ENCODE measurements at places on chromosomes 2 and 18. TPM values are rescaled to one million over a fixed set of nuclear protein-coding genes. Genes with fewer than 3 reads are reported as not detected.

Gene CTDSP1
- total RNA-seq = 185 TPM

Gene CYP26B1
- not detected for total RNA-seq

Gene RAX
- total RNA-seq = not detected

Gene SNORC
- 0.99 TPM for total RNA-seq

Gene SLC16A14
- 0.63 TPM for total RNA-seq

Gene SP140
- 58.3 TPM for total RNA-seq

Gene NABP1
- total RNA-seq = 54.1 TPM

Gene INPP1
- 5.6 TPM for total RNA-seq

Gene TCF23
- total RNA-seq = not detected

Gene MAP2
- total RNA-seq = not detected

Gene RAB27B
- 1.7 TPM for total RNA-seq

GRCh38 chr2:53694096-53694771 lies 73.4 kb upstream of the CHAC2 start:
- DNase-seq = no peak

- DNase-seq = no peak
Observed at GRCh38 chr2:166158546-166158945, 30.7 kb upstream of the SCN1A start.

GRCh38 chr2:63594660-63595059 lies 5.9 kb downstream of the MDH1 start:
- no peak for DNase-seq

- DNase-seq = no peak
Observed at GRCh38 chr2:44758591-44758990, 182.9 kb upstream of the SIX3 start.

DNA sequence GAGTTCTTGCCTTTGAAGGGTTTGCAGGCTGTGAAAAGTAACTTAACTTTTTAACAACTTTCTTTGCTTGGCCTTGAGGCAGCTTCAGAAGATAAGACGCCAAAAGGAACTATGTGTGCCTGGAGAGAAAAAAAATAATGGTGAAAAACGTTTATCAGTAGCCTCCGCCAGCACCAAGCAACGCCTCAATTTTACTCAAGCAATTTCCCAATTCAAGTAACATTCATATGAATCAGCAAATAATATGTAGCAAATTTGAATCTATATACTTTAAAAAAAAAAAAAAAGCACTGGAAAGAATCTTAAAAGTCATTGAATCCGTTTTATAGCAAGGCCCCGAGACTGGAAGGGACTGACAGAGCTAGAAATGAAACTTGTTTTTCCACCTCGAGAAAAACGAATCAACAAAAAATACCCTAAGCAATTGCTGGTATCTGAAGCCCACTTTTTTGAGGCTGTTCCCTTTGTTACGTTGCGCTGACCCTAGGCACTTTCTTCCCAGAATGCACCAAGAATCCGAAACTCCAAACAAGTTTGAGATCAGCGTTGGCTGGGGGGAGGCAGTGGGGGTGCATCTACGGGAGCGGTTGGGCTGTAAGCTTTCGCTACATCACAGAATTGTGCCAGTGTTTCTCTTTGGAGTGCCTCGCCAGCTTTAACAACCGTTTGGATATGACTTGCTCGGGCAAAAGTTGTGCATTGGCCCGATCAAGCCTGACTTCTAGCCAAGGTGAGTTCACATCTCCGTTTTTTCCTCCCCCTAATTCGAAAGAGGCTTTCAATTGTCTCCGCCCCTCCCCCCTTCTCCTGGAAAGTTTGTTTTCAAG lies 2.7 kb upstream of the TGIF1 start:
- no peak for DNase-seq

- no peak for DNase-seq
Observed at GRCh38 chr2:88400037-88400767, 52.3 kb downstream of the FOXI3 start.

GRCh38 chr2:192465141-192465540 lies 270.4 kb upstream of the TMEFF2 start:
- DNase-seq = no peak

DNA sequence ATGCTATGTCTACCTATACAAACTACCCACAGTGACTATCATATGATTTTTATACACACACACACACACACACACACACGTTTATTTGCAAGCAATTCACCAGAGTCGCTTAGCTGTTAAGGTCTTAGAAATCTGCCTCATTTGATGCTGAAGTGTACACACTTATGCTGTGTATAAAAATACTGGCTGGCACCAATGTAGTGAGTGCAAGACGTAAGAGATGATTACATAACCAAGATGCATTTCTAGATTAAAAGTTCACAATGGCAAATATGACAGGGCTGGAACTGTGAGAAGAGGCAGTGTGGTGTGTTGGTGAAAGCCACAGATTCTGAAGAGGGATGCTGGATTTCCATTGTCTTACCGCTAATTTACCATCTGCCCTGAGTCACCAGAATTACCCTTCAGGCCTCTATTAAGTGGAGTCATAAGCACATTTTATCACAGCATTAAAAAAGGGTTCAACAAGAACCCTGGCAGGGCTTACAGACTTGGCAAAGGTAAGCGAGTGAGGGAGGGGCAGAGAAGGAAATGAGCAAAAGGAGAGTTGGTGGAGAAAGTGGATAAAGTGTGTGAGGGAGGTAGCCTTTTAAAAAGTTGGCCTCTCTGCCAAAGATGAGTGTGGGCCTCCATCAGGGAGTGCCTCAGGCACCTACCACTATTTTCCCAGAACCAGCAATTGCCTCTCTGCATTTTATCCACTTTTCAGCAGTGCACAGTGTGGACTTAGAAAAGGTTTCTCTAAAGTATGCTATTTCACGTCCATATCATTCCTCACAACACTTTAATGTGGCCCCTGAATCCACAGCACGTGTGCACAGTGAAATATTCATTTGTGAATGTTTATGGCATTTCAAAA lies 21.5 kb downstream of the MEIS1 start:
- no peak for DNase-seq

DNA sequence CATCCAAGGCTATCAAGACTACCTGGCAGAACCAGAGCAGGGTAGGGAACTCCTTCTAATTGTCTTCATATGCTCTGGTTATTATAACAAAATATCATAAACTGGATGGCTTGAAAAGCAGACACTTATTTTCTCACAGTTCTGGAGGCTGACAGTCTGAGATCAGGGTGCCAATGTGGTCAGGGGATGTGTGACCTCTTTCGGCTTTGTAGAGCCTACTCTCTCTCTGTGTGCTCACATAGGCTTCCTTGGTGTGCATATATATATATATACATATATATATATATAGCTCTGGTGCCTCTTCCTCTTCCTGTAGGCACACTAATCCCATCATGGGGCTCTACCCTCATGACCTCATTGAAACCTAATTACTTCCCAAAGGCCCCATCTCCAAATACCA lies 101.6 kb downstream of the ARL6IP6 start:
- no peak for DNase-seq

GRCh38 chr18:33851546-33852078 lies 273.6 kb downstream of the ASXL3 start:
- no peak for DNase-seq

GRCh38 chr18:63808125-63808524 lies 32.9 kb downstream of the SERPINB7 start:
- no peak for DNase-seq

DNA sequence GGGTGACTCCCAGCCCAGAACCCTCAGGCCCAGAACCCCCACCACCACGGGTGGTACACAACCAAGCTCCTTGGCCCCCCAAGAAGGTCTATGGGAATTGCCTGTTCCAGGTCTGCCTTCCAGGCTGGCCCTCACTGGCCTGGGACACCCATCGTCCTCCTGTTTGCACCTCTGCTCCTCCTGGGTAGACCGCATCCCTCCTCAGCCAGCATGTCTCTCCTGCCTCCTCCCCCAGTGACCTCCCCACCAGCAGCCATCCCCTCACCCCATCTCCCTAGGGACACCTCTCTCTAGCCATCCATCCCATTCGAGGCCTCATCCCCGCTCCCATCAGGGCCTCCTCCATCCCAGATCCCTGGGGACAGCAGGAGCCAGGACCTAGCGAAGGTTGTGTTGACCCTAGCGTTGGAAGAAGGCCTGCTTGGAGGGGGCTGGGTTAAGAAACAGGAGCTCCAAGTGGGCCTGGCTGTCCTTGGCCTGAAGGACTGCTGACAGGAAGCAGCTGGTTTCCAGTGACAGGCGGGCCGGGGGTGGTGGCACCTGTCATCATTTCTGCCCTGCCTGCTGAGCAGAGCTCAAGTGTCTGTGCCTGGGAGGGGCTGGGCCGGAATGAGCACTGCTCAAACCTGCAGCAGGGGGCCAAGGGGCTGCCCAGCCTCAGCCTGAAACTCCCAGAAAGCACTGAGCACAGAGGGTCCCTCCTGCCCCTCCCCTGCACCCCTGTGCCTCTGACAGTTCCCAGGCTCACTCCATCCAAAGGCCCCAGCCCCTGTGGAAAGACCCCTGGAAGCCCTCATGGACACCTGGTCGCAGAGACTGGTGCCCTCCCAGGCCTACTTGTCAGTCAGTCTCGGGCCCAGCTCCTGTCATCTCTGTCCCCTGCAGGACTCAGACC lies 96.0 kb upstream of the OTOS start:
- DNase-seq = no peak

DNA sequence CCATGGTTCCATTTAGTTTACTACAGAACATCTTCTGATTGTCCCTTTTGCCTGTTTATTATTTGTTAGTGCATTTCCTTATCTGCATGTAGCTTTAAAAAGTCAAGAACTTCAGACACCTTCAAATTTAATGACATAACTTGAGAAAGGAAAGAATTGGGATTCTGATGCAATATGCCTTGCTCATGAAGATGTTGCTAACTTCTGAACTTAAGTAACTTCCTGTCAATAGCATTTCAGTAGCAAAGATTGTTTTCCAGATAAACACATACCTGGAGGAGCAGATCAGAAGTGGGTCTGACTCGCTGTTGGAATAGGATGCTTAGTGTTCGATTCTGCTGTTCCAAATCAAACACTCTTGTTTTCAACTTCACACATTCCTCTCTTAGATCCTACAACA lies 190.2 kb upstream of the LYPD1 start:
- no peak for DNase-seq

DNA sequence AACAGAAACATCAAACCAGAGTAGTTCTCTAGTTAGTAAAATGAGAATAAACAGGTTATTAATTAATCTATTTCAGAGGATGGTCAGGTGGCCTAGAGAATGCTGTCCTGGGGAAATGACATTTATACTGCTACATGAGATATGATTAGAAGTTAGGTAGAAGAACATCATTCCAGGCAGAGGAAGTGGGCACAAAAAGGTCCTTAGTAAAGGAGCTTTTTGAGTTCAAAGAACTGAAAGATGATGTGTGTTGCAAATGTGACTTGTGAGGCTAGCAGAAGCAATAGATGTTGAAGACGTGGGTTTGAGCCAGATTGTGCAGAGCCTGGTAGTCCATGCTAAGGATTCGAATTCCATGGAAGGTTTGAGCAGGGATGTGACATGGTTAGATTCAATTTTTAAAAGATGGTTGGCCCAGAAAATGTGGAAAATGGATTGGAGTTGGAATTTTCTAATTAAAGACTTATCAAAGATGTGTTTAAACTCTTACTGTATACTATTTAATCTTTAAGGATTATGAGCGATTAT lies 34.2 kb downstream of the RAB10 start:
- DNase-seq = no peak

DNA sequence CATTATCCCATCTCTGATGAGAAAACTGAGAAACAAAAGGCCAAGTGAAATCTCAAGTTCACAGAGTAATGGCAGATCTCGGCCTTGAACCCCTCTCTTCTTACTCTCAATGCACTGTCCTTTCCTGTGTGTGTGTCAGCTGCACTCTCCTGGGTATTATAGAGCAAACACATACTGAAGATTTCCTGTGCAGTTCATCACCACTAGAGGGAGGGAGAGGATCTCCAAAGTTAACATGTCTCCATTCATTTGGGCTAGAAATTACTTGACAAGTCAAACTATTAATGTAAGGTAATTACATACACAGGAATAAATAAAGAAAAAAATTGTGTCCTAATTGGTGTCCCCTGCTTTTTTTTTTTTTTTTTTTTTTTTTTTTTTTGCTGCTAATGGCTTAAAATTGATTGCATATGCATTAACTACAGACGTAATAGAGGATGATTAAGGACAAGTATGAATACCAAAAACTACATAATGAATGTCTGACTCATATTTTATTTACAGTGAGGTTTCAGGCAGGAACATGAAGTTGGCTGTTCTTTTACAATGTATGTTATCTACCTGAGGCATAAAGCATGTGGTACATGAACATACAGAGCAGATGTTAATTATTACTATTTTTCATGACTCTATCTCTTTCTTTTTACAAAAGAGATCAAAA lies 269.2 kb downstream of the NYAP2 start:
- peak; percentile 37 for DNase-seq

DNA sequence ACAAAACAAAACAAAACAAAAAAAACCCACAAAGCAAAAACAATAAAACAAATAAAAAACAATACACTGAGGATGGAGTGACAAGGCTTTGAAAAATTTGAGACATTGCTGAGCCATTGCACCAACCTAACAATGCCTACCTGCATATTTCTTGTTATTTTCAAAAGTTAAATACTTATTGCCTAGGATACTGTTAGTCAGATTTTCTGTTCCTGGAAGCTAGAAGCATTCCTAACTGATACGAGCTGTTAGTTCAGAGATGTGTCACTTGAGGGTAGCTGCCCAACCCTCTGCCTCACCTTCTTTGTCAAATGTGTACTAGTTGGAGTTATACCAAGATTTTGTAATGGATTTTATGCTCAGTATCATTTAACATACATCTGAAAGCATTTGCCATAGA lies 187.2 kb downstream of the TXNL1 start:
- DNase-seq = no peak

- no peak for DNase-seq
Observed at GRCh38 chr2:19651466-19651865, 250.3 kb downstream of the TTC32 start.

GRCh38 chr2:108215794-108216211 lies 24.0 kb upstream of the SULT1C3 start:
- DNase-seq = no peak

- peak; percentile 3 for DNase-seq
Observed at GRCh38 chr2:11872247-11872947, 126.0 kb downstream of the LPIN1 start.

DNA sequence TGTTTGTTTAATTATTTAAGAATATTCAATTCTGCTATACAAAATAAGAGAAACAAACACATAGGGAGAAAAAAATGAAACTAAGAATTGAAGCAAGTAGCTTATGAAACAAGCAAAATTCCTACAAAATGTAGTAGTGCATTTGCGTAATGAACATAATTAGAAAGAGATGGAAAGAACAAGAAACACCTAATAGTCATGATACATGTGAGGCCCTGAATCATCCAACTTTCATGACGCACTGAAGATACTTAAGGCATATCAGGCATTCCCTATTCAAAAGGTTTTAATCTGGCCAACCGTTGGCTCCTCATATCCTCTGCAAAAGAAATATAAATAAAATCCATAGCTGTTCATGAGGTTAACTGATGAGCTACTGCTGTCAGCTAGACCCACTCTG lies 14.5 kb upstream of the NAB1 start:
- no peak for DNase-seq

- DNase-seq = no peak
Observed at GRCh38 chr2:77839102-77839501, 316.9 kb upstream of the LRRTM4 start.
